ENCODE measurements at places on chromosomes 1 and 21. TPM values are rescaled to one million over a fixed set of nuclear protein-coding genes. Genes with fewer than 3 reads are reported as not detected.
A peak's percentile ranks its signal among the peaks of the same experiment; 100 is the strongest.

- no peak for DNase-seq
Observed at GRCh38 chr1:167135281-167135840, 41.5 kb downstream of the STYXL2 start.

GRCh38 chr1:159866066-159866465 is 3.6 kb upstream of the VSIG8 start:
- DNase-seq: no peak

GRCh38 chr1:147545133-147545532 is 3.8 kb downstream of the BCL9 start:
- DNase-seq: peak; percentile 69

AADACL3 gene
- not detected for total RNA-seq

- no peak for DNase-seq
Observed at GRCh38 chr1:17982197-17982596, 125.4 kb upstream of the IGSF21 start.
